OCI-LY7 (cell line): ENCODE measurements at places on chromosomes 5 and 9. TPM values are rescaled to one million over a fixed set of nuclear protein-coding genes. Genes with fewer than 3 reads are reported as not detected.

GRCh38 chr9:91885746-91886413, 64.1 kb downstream of the ROR2 start:
- DNase-seq, result no peak

- DNase-seq, result no peak
Observed at GRCh38 chr5:153157156-153157555, 333.3 kb upstream of the GRIA1 start.

Gene TAF11L5
- total RNA-seq, result not detected in 2 replicates

DNA sequence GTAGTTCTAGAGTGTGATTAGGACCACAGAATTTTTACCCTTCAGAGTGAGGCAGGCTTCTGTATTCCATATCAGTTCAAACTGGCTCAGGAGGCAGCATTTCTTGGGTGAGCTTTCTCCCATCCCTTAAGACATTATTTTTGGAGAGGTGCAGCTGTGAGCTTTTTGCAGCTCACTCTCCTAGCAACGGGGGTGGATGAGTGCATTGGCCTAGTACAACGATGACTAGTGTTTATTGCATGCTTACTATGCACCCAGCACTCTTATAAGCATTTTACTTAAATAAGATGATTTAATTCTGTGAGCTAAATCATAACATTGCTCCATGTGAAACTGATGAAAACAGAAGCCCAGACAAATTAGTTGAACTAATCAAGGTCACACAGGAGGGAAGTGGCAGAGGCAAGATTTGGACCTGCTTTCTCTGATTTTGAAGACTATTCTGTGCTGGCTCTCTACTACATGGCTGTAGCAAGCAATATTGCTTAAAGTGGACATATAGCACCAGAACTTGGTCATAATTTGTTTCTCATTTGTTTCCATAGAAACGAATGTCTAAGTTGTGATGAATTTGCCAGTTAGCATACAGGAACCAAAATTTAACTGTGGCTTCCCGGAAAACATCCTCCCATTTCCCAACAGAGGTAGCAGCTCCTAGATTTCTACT, 372.1 kb upstream of the RIOK2 start:
- no peak for DNase-seq

DNA sequence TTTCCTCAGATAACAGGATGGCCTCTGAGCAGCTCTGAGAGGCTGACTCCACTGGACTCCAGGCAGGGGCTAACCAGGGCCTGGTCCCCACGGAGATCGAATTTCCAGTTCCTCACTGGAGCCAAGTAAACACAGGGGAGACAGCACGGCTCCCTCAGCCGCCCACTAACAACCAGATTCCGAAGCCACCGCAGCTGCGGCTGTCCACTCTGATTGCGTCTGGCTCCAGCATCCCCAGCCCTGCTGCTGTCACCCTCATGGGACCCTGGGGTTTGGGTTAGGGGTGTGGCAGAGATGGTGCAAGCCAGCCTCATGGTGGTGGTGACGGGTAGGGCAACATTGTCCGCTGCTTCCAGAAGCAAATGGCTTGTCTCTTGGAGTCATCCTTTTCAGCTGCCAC, 172.6 kb downstream of the RGS3 start:
- DNase-seq, result no peak

GRCh38 chr9:36922548-36922947, 111.5 kb downstream of the PAX5 start:
- no peak for DNase-seq

Gene RNF183
- total RNA-seq, result not detected in 2 replicates

- no peak for DNase-seq
Observed at GRCh38 chr9:68978066-68978465, 35.8 kb downstream of the PRKACG start.

- peak; percentile 48 for DNase-seq
Observed at GRCh38 chr9:109143881-109144562, 23.0 kb downstream of the FRRS1L start.
